Skeletal muscle cell (primary cell): ENCODE measurements at places on chromosomes 2 and 18.

DNA sequence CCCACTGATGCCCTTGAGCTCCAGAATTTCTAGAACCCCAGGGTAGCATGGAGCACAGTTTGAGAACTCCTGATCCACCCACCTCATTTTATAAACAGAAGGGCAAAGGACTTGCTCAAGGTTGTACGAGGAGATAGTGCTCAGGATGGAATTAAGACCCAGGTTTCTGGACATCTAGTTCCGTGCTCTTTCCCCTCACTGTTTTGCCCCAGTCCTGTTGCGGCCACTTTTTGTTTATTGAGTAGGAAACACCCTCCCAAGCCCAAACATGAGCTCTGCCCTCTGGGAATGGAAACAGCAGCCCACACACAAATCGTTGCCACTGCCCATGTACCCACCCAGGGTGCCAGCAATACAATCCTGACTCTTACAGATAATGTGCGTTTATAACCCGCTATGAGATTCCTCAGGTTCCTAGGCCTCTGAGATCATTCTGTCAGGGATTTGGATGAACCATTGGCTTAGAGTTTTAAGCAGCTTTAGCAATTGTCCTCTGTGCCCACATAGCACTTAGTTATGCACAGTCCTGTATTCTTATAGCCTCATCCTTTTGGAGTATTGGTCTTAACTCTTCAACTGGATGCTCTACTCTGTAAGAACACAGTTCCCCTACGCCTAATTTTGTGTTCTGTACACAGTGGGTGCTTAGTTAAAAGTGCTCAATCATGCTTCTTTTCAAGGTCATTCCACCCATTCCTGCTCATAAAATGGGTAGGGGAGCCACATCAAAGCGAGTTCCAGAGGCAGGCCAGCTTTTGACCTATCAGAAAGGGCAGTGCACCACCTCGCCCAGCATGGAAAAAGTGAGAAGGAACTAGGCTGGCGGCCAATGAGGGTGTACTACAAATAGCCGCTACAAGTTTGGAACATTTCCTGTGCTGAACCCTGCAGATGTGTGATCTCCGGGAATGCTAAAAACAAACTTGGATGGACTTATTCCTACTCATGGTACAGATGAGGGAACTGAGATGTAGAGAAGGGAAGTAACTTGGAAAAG is 60.3 kb upstream of the IGFBP2 start:
- DNase-seq: no peak

- DNase-seq: no peak
Measured at GRCh38 chr2:239734436-239735005, 290.6 kb downstream of the NDUFA10 start.

DNA sequence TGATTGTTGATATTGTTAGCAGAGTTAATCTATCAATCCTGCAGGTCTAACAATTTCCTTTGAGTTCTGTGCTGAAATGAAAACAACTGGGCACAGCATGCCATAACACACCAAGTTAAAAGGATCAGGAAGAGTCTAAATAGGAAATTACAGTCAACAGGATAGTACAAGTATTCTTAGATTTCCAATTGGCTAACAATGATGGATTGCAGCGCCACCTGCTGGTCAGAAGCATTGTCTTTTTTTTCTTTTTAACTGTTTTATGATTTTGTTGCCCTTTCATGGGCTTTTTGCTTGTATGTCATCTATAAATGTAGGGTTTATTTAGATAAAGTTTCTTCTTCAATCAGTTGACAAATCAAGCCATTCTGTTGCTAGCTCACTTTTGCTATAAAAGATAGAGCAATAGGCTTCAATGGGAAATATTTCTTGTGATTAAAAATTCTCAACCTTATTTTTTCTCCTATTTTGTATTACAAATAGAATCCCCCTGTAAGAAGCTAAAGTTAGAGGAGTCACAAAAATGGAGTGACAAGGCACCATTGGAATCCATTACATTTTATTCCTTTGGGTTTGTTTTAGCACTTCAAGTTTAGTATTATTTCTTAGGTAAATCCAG is 40.8 kb upstream of the RPRM start:
- DNase-seq: no peak

DNA sequence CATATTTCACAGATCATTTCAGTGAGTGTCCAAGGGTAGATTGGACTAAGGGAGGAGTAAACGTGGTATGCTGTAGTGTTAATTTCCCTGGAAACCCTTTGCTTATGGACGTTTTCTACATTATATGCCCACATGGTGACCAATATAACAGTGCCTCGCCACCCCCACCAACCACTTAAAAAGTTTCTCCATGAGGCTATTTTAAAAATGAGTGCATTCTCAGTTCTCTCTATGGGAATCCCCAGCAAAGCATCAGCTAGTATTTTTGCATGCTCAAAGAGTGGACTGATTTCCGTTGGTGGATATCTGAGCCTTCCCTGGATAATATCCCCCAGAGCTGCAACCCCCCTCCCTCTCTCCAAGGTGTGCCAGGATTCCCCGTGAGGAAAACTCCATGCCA is 73.2 kb downstream of the TGFA start:
- no peak for DNase-seq
